ENCODE measurements at places on chromosomes 12 and 14. TPM values are rescaled to one million over a fixed set of nuclear protein-coding genes. Genes with fewer than 3 reads are reported as not detected.

Gene HPD
- total RNA-seq, result not detected

Gene ADAM20
- 0.68 TPM for total RNA-seq

Gene LTBR
- 95.4 TPM for total RNA-seq

Gene CLEC1B
- not detected for total RNA-seq

Gene TAMALIN
- total RNA-seq, result not detected

Gene CEBPE
- not detected for total RNA-seq

Gene TTC9
- 5.8 TPM for total RNA-seq

Gene FGF23
- not detected for total RNA-seq

Gene SNRNP35
- 9.3 TPM for total RNA-seq

Gene MYF6
- total RNA-seq, result not detected

Gene LRTM2
- total RNA-seq, result not detected

Gene AMN
- 2.0 TPM for total RNA-seq

Gene CLEC2A
- total RNA-seq, result not detected

Gene ERBB3
- 35.2 TPM for total RNA-seq

Gene GLIPR1L1
- total RNA-seq, result not detected

Gene CLEC4A
- under 0.01 TPM for total RNA-seq

Gene KRT83
- not detected for total RNA-seq

Gene SERPINA1
- total RNA-seq, result 9.6 TPM

Gene CARMIL3
- total RNA-seq, result 0.34 TPM

Gene SPTLC2
- total RNA-seq, result 38.2 TPM

Gene SYNDIG1L
- total RNA-seq, result 0.14 TPM

Gene FGD4
- total RNA-seq, result 27.7 TPM

Gene ZNF740
- 13.3 TPM for total RNA-seq

Gene CRIP1
- total RNA-seq, result 0.21 TPM

Gene SELPLG
- under 0.01 TPM for total RNA-seq

Gene MYBPC1
- not detected for total RNA-seq

Gene C12orf43
- 19.2 TPM for total RNA-seq

Gene WDHD1
- total RNA-seq, result 11.3 TPM

Gene SYCP3
- under 0.01 TPM for total RNA-seq

Gene NUP107
- total RNA-seq, result 40.7 TPM

Gene ZC3H10
- 2.2 TPM for total RNA-seq

Gene MTERF2
- total RNA-seq, result 2.4 TPM

Gene BIN2
- not detected for total RNA-seq

Gene BATF
- 9.6 TPM for total RNA-seq

Gene FERMT2
- total RNA-seq, result 34.2 TPM

Gene ASB2
- total RNA-seq, result under 0.01 TPM

Gene TOMM20L
- not detected for total RNA-seq

Gene RFLNA
- total RNA-seq, result 0.34 TPM

Gene TAS2R14
- 0.68 TPM for total RNA-seq

Gene METTL3
- 34.9 TPM for total RNA-seq

Gene TRMT5
- total RNA-seq, result 17.8 TPM

Gene MMP14
- 515 TPM for total RNA-seq

Data from nasal cavity respiratory epithelium epithelial cell of viscerocranial mucosa (primary cell).